Activated naive CD8-positive, alpha-beta T cell treated with anti-CD3 and anti-CD28 coated beads, Interleukin-2, amount 10 ng/mL, durations not matched to agents 7 days and 5 days (primary cell): ENCODE measurements at places on chromosomes 11 and 22.

DNA sequence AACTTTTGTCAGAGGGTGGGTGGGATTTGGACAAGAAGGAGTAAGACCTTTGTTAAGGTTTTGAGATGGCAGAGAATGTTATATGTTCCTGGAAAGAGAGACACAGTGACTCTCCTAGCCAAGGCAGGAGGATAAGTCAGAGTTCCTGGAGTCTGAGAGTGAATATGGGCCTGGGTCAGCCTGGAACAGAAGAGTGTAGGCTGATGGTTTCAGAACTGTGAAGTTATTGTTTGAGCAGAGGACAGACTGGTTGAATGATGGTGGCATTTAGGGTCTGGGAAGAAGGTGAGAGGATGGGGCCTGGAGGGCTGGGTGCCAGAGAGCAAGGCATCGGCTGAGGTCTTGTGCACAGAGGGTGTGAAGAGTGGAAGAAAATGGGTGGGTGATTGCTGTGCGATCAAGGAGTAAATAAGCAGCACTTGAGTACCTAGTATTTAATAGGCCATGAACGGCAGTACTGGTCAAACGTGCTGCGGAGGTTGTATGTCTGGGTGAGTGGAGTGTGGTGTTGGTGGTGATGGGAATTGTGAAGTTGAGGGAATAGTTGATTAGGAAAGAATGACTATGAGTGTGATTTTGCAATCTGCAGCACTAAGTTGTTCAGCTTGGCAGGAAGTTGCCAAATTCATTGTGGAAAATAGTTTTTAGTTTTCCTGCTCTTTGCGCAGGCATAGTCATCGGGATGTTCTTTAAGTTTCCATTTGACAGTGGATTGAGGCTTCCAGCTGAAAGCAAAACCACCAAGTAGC is 1.8 kb downstream of the PANX1 start:
- DNase-seq: no peak

GRCh38 chr11:114942207-114942606 is 263.9 kb downstream of the NXPE2 start:
- no peak for DNase-seq

DNA sequence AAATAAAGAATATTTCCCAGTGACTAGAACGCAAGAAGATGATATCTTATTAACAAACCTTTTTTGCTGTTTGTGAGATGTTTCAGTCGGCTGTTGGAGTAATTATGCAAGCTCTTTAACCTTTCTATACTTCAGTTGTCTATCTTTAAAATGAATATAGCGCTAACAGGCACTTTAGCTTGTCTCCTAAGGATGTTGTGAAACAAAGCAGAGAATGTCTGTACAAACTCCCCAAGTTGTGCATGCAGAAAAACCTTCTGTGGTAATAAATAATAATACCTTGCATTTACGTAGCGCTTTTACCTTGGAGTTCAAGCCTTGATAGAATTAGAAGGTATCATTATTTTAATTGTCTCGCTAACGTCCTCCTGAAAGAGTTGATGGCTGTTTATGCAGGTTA is 1.9 kb upstream of the KDM2A start:
- no peak for DNase-seq

- DNase-seq: no peak
Measured at GRCh38 chr11:80307676-80308075, 866.8 kb upstream of the TENM4 start.

- no peak for DNase-seq
Measured at GRCh38 chr11:45475173-45475572, 189.0 kb upstream of the SYT13 start.

DNA sequence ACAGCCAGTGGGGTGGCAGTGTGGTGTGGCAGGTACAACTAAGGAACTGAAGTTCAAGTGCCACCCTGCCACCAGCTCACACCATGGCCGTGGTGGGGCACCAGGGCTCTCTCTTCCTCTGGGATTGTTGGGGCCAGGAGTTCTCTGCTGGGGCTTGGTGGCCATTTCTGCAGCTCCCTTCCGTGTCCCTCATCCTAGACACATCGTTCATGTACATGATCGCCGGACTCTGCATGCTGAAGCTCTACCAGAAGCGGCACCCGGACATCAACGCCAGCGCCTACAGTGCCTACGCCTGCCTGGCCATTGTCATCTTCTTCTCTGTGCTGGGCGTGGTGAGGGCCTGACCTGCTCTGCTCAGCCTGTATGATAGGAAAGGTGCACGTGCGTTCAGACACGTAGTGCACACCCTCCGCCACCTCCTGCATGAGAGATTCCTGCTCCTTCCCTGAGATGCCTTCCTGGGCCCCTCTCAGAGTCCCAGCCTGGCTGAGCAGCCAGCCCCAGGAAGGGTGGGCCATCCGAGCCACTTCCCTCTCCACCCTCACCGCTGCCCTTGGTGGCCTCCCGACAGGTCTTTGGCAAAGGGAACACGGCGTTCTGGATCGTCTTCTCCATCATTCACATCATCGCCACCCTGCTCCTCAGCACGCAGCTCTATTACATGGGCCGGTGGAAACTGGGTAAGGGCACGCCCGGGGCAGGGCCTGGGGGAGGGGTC is 7.3 kb upstream of the TAGLN start:
- DNase-seq: no peak

- DNase-seq: no peak
Measured at GRCh38 chr11:88266919-88267318, 70.6 kb downstream of the CTSC start.

GRCh38 chr11:119888119-119888518 is 159.1 kb upstream of the NECTIN1 start:
- no peak for DNase-seq

DNA sequence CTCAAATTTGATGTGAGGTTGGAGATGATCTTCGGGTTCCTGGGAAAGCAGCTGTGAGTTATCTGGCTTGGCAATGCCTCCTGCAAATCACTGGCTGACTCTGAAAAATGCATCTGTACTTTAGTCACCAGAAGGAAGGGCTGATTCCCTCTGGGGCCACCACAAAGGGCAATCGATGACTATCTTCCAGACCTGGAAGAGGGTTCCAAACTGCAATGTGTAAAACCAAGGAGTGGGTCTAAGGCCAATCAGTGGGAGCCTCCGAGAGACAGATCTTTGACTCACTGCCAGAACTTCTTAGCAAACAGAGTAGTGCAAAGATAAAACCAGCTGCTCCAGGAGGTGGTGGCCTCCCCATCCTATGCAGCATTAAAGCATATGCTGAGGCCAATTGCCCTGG is 29.1 kb upstream of the PAK1 start:
- no peak for DNase-seq

GRCh38 chr11:123250892-123251656 is 56.0 kb upstream of the CLMP start:
- no peak for DNase-seq

DNA sequence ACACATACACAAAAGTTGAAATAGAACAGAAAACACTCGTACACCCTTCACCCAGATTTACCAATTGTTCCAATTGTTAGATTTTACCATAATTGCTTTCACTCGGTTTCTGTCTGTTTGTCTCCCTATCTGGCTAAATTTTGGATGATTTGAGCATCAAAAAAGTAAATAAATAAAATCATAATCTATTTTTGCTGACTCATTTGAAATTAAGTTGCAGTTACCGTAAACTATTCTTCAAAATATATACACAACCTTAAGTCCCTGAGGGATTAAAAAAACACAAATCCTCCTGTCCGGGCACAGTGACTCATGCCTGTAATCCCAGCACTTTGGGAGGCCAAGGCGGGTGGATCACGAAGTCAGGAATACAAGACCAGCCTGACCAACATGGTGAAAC is 81.3 kb upstream of the SYT9 start:
- DNase-seq: no peak

DNA sequence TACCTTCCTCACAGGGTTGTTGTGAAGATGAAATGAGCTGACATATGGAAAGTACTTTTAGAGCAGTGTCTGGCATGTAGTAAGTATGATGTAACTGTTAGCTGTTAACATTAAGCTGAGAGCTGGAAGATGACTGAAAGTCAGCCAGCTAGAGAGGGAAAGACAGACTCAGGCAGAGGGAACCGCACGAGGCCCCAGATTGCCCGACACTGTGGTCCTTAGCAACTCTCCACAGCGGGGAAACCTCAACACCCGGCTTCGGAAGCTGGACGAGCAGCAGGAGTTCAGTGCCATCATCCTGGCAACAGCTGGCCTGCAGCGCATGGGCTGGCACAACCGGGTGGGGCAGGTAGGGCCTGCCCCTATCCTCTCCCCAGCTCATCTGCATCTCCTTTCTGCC is 6.5 kb downstream of the HMBS start:
- DNase-seq: no peak

DNA sequence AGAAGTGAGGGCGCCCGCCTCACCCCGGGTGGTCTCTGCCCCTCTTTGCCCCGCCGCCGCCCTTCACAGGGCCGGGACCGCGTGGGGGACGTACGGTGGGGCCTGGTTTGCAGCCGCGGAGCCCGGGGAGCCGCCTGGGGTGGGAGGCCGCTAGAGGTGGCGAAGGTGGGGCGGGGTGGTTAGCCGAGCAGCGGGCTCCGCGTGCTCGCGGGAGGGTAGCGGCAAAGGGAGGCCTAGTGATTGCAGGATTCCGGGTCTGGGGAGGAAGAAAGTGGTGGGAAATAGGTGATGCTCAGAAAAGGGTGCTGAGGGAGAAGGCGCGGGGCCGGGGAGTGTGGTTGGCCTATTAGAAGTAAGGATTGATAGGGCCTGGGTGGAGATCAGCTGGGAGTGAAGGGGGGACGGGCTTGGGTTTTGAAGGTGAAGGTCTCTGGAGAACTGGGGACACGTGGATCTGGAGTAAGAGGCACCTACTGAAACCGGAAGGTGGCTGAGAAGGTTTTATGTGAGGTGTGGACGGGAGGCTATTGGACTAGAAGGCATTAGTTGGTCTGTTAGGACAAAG is 571 bp downstream of the FAR1 start:
- no peak for DNase-seq

DNA sequence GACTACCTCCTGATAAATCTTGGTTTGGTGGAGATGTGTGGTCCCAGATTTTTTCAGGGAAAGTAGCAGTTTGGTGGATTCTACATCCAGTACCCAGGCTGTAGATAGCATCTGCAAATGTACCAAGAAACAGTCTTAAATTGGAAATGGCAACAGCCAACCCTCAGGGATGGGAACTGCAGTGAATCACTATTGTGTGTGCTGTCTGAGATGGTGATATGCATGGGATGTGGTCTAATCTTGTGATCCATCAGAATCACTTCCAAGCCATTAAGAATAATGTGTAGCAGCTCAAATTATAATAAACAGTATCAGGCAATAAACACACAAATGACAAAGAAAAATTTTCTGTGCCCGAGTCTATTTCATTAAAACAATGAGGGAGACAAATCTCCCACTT is 3.4 kb downstream of the OLFML1 start:
- no peak for DNase-seq

GRCh38 chr22:35523167-35523947 is 17.3 kb upstream of the RASD2 start:
- DNase-seq: no peak

DNA sequence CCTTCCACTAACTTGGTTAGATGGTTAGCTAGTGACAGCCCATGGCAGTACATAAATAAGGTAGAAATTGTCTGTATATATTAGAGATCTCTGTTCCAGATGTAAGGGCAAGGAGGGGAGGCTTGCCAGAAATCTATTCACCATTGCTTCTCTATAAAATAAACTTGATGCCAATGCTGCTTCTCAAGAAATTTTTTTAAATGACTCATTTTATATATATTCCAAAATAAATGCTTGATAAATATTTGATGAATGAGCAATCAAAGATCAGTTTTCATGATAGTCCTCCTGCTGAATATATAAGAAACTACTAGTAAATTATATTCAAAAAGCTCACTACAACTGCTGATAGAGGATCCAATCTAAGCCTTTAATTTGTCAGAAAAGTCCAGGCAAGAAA is 710.6 kb upstream of the CCDC179 start:
- no peak for DNase-seq

- DNase-seq: no peak
Measured at GRCh38 chr22:33081686-33082590, 23.8 kb upstream of the SYN3 start.

- no peak for DNase-seq
Measured at GRCh38 chr22:42389143-42389542, 43.1 kb downstream of the NFAM1 start.

- no peak for DNase-seq
Measured at GRCh38 chr11:57306161-57306876, 18.4 kb downstream of the TNKS1BP1 start.

DNA sequence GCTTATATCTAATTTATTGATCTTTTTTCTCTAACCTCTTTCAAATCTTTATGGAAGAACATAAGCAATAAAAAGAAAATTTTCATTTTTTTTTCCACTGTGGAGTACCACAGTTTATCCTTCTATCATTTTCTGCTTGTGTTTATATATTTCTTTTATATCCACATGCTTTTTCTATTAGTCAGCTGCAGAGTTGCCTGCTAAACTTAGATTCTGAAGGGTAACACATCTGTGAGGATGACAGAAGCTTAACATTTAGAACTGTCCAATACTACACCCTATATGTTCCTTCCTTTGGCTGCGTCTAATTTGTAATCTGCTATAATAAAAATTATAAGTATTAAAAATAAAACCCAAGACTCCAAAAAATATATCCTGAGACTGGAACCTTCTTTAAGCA is 20.8 kb downstream of the CCDC90B start:
- DNase-seq: no peak

GRCh38 chr11:75262961-75263852 is 22.6 kb downstream of the TPBGL start:
- peak; percentile 28 for DNase-seq

GRCh38 chr11:33005175-33005574 is 10.5 kb upstream of the DEPDC7 start:
- DNase-seq: no peak

- DNase-seq: no peak
Measured at GRCh38 chr11:94635072-94635471, 67.9 kb downstream of the PIWIL4 start.

- DNase-seq: no peak
Measured at GRCh38 chr11:120510406-120511115, 987 bp upstream of the GRIK4 start.

- no peak for DNase-seq
Measured at GRCh38 chr11:78790784-78791183, 216.1 kb upstream of the NARS2 start.

DNA sequence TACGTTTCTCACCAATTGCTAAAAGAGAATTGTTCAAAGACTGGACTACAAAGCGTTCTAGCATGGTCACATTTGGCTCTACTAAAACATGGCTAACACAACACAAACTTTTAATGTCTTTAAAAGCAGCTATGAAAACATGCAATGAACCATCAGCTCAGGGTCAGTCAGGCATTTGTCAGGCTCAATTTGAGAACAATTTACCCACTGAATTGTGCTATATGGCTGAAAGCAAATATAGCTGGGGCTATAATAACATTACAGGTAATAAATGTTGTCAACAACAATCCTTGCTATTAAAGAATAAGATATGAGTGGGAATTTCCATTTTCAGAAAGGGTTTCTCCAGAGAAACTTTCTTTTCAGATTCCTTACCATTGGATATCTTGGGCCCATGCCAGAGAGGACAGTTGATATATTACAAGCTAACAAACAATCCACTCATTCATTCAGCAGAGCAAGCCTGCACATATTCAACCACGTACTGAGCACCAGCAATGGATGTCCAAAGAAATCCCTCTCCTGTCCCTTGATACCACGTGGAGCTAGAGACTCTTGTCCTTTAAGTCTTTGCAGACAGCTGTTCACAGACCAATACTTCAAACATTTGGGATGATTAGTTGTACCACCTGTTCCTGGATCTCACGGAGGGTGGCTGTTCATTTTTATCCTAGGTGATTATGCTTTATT is 82.5 kb upstream of the DDI1 start:
- no peak for DNase-seq
